Progenitor cell of endocrine pancreas (in vitro differentiated cells): ENCODE measurements at places on chromosomes 2 and 18. TPM values are rescaled to one million over a fixed set of nuclear protein-coding genes. Genes with fewer than 3 reads are reported as not detected.

- no peaks in the 10 kb centered on the region for H3K27me3 ChIP-seq
- H3K4me3 ChIP-seq = no peak overlapping the region
- no peak for DNase-seq
- peaks cover 1% of the 10 kb centered on the region for H3K36me3 ChIP-seq
- H3K4me1 ChIP-seq = no peaks in the 10 kb centered on the region
- no peak overlapping the region for H3K27ac ChIP-seq
These were observed 203.2 kb downstream of the ETAA1 start for GRCh38 chr2:67600222-67600871.

- no peaks in the 10 kb centered on the region for H3K36me3 ChIP-seq
- H3K4me3 ChIP-seq = no peak overlapping the region
- H3K4me1 ChIP-seq = peaks cover 36% of the 10 kb centered on the region
- no peak for DNase-seq
- peaks cover 9% of the 10 kb centered on the region for H3K27me3 ChIP-seq
These were observed 192.6 kb upstream of the ID2 start for GRCh38 chr2:8489221-8489620.

DNA sequence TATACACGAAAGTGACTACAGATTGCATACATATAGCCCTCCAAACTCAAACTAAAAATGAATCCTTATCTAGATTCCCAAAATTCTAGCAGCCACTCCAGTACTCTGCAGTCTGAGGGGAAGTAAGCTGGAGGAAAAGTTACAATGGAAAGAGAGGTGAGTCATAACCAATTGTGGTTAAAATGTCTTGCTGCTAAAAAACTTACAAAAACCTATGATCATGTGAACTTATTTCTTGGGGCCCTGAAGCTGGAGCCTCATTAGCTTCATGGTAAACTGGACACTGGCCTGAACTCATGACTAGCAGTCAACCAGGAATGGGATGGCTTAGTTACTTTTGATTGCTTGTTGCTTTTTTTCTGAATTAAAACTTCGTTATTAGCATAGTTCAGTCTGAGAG, 175.9 kb downstream of the SLC4A3 start:
- no peaks in the 10 kb centered on the region for H3K36me3 ChIP-seq
- no peak overlapping the region for H3K27ac ChIP-seq
- no peak overlapping the region for H3K4me3 ChIP-seq
- DNase-seq = no peak
- H3K4me1 ChIP-seq = no peaks in the 10 kb centered on the region
- H3K27me3 ChIP-seq = no peaks in the 10 kb centered on the region

CSRNP3 gene
- 10.7 and 14.8 TPM in 2 replicates for total RNA-seq

DNA sequence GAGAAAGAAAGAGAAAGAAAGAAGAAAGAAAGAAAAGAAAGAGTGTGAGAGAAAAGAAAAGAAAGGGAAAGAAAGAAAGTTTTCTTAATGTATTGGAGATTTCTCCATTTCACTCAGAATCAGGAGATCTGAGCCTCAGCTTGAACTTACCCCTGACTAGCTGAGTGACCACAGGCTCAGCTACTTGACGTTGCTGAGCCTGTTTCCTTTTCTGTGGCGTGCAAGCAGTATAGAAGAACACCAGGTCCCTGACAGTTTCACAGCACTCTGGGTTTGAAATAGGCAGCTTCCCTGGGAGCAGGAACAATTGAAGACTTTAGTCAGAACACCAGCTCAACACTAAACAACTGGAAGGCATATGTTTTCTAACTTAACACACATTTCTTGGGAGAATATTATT, 44.7 kb downstream of the MARCO start:
- H3K27ac ChIP-seq = no peak overlapping the region
- peaks cover 2% of the 10 kb centered on the region for H3K4me1 ChIP-seq
- peaks cover 30% of the 10 kb centered on the region for H3K27me3 ChIP-seq
- no peak overlapping the region for H3K4me3 ChIP-seq
- no peak for DNase-seq
- no peaks in the 10 kb centered on the region for H3K36me3 ChIP-seq

HAAO gene
- 14.5 and 16.7 TPM in 2 replicates for total RNA-seq

DNA sequence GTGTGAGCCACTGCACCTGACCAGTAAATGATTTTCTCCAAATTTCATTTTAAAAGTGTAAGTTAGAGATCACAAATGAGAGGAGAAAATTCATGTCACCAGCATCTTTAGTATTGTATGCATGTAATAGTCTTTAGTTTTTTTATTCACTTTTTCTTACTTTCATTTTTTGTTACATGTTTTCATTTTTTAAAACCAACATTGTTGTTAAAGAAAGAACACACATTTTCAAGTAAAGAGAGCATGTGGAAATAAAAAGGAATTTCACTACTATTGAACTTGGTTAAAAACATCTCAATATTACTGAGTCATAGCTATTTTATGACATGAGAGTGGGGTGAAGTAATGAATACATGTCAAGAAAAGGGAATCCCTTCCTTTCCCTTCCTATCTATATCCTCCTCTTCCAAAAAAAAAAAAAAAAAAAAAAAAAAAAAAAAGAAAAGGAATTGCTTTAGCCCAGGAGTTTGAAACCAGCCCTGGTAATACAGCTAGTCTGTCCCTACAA, 29.1 kb upstream of the PMAIP1 start:
- DNase-seq = no peak
- H3K36me3 ChIP-seq = no peaks in the 10 kb centered on the region
- peaks cover 5% of the 10 kb centered on the region for H3K27me3 ChIP-seq
- no peak overlapping the region for H3K4me3 ChIP-seq

GRCh38 chr2:181998041-181998835, 12.6 kb downstream of the PPP1R1C start:
- DNase-seq = no peak
- no peak overlapping the region for H3K27ac ChIP-seq
- no peaks in the 10 kb centered on the region for H3K4me1 ChIP-seq
- H3K27me3 ChIP-seq = no peaks in the 10 kb centered on the region
- H3K4me3 ChIP-seq = no peak overlapping the region

DNA sequence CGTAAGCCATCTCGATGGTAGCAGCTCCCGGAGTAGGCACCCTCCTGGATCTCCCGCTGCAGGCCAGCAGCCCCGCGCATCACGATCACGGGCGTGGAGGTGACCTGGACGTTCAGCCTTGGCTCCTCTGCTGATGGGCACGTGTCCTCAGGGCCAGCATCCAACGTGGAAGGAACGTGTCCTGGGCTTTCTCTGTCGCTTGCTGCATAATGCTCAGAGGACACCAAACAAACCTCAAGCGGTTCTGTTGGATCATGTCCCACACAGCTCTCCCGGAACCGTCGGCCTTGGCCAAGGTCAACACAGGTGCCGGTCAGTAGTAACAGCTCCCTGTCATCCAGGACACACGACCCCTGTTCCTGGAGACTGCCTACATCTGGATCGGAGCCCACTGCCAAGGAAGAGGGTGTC, 23.1 kb downstream of the PASK start:
- H3K27ac ChIP-seq = no peak overlapping the region
- H3K27me3 ChIP-seq = no peaks in the 10 kb centered on the region
- H3K4me1 ChIP-seq = no peaks in the 10 kb centered on the region
- no peak overlapping the region for H3K4me3 ChIP-seq
- H3K36me3 ChIP-seq = peaks cover 3% of the 10 kb centered on the region

CABYR gene
- total RNA-seq = 8.0 and 10.5 TPM in 2 replicates

- H3K27ac ChIP-seq = peak overlapping the region; percentile 53
- peaks cover 5% of the 10 kb centered on the region for H3K36me3 ChIP-seq
- no peaks in the 10 kb centered on the region for H3K27me3 ChIP-seq
- no peak for DNase-seq
- H3K4me3 ChIP-seq = no peak overlapping the region
- peaks cover 17% of the 10 kb centered on the region for H3K4me1 ChIP-seq
These were observed 67.9 kb downstream of the DGKD start for GRCh38 chr2:233422050-233422639.
